Activated T-helper 17 cell treated with anti-CD3 and anti-CD28 coated beads, Interleukin-2, amount 50 U/mL, for 72 hours (primary cell): ENCODE measurements at places on chromosomes 7 and 10. TPM values are rescaled to one million over a fixed set of nuclear protein-coding genes. Genes with fewer than 3 reads are reported as not detected.

GRCh38 chr10:80542053-80542452 is 4.4 kb downstream of the SH2D4B start:
- ATAC-seq = no peak

- ATAC-seq = no peak
Measured at GRCh38 chr7:153217032-153217431, 457.5 kb downstream of the ACTR3B start.

GRCh38 chr10:80055760-80056159 is 22.7 kb upstream of the TMEM254 start:
- no peak for ATAC-seq

- peak; percentile 81 for ATAC-seq
Measured at GRCh38 chr10:85967594-85967993, 399.0 kb downstream of the GRID1 start.

- ATAC-seq = no peak
Measured at GRCh38 chr7:156475666-156476065, 164.9 kb upstream of the RNF32 start.

- no peak for ATAC-seq
Measured at GRCh38 chr7:75966190-75966961, 28.0 kb downstream of the TMEM120A start.

GRCh38 chr7:116331020-116331419 is 120.7 kb downstream of the TES start:
- no peak for ATAC-seq

- ATAC-seq = no peak
Measured at GRCh38 chr7:13560441-13560840, 429.0 kb downstream of the ETV1 start.

DNA sequence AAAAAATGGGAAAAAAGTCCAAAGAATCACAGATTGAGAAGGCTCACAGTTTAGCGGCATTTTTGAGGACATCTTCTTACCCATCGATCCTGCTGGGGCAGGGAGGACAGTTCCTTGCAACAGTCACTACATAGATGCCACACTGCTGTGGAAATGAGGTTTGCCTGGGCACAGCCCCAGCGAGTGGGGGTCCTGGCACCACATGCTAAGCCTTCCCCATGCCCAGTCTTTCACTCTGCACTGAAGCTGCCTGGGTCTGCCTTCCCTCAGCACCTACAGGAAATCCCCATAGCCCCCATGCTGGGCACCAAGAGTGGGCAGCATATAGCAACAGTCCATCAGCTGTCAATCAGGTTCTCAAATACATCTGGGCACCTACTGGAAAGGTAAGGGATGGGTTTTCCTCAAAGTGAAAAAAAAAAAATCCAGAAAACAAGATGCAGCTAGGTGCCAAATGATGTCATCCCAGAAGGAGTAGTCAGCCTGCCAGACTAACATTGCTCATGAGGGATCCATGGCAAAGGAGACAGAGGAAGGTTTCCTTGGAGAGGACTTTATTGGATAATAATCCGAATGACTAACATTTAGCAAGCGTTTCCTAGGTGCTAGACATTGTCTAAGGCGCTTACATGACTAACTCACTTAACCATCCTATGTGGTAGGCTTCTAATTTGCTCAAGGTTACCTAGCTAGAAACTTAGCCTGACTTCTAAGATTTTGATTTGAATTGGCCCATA is 125.7 kb upstream of the CXCL12 start:
- ATAC-seq = no peak

DNA sequence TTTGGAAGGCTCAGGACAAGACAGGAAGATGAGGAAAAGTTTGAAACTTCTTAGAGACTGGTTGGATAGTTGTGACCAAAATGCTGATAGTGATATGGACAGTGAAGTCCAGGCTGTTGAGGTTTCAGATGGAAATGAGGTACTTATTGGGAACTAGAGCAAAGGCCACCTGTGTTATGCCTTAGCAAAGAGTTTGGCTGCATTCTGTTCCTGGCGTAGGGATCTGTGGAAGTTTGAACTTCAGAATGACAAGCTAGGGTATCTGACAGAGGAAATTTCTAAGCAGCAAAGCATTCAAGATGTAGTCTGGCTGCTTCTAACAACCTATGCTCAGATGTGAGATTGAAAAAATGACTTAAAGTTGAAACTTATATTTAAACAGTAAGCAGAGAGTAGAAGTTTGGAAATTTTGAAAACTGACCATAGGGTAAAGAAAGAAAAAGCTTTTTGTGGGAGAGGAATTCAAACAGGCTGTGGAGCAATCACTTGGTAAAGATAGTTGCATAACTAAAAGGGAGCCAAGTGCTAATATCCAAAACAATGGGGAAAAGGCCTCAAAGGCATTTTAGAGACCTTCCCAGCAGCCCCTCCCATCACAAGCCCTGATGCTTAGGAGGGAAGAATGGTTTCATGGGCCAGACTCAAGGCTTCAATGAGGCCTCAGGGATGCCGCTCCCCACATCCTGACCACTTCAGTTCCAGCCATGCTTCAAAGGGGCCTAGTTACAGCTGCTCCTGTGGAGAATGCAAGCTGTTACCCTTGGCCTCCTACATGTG is 415.1 kb downstream of the INHBA start:
- ATAC-seq = no peak

DNA sequence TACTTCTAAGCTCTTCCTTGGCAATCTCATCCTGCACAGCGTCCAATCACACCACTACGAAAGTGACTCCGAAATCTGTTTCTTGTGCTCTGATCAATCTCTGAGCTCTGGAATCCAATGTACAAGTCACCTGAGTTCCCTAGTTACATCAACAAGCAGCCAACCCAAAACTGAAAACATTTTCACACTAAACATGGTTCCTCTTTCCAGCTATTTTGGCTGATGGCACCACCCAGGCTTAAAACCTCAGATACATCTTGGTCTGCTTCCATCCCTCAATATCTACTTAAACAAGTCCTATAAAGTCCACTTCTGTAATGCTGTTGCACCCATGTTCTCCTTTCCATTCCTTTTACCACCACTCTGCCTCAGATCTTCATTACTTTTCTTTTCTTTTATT is 3.6 kb downstream of the BLOC1S2 start:
- ATAC-seq = no peak

- no peak for ATAC-seq
Measured at GRCh38 chr10:49297818-49298670, 926 bp upstream of the C10orf71 start.

DNA sequence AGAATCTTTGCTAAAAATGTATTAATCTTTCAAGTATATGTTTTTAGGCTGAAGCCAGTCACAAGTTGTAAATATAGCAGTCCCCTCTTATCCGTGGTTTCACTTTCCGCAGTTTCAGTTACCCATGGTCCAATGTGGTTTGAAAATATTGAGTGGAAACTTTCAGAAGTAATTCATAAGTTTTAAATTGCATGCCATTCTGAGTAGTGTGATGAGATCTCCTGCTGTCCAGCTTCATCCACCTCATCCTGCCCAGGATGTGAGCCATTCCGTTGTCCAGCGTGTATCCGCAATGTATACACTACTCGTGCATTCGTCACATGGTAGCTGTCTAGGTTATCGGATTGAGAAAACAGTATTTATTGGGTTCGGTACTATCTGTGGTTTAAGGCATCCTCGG is 12.2 kb downstream of the PDCD4 start:
- peak; percentile 66 for ATAC-seq

- no peak for ATAC-seq
Measured at GRCh38 chr7:24727154-24728120, 29.8 kb downstream of the GSDME start.

CLCN1 gene
- 0.11 TPM for total RNA-seq

COL17A1 gene
- not detected for total RNA-seq

ANXA8L1 gene
- total RNA-seq = not detected
